Posterior vena cava (tissue), 2 donors: ENCODE measurements at places on chromosomes 12 and 14.

DNA sequence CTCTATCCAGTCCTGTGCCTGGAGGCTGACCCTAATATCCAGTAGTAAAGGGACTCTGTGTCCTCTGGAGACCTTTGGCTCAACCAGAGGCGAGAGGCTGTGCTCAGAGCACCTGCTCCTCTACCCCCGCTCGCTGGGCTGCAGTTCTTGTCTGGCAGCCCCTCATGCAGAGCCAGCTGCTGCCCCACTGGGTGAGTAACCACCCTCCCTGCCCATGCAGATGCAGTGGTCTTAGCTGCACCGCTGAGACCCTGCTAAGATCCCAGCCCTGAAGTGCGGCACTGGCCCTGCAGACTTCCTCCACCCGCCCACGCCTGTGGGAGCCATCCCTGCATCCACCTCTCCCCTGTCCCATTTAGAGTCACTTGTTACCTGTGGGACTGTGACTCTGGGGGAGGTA is 347.5 kb upstream of the SFSWAP start:
- DNase-seq, result no peak

GRCh38 chr12:123916729-123917128 is 55.9 kb downstream of the CCDC92 start:
- DNase-seq, result peak; percentile 40

GRCh38 chr12:92945659-92946220 is 16.6 kb upstream of the EEA1 start:
- DNase-seq, result no peak

DNA sequence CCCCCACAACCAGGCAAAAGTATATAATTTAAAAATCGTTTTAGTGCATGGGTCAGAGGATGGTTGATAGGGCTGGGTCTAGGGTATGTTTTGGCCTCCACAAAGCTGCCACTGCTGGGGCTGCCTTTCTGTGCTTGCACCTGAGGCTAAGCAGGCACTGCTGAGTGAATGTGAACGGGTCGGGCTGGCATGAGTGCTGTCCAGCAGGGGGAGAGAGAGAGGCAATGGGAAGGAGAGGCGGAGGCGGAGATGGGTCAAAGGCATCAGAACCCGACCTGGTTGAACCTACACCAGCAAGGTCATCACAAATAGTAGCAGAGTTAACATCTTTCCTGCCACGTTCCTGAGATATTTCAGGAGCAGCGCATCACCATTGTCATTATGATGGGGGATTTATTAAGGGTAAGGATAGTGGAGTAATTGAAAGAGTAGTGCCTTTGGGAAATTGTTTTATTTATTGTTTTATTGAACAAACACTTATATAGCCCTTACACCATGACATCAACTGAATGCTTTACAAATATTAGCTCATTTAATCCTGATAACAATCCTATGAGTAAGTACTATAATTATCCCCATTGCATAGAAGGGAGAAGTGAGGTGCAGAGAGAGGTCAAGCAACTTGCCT is 5.8 kb upstream of the NRXN3 start:
- DNase-seq, result no peak

DNA sequence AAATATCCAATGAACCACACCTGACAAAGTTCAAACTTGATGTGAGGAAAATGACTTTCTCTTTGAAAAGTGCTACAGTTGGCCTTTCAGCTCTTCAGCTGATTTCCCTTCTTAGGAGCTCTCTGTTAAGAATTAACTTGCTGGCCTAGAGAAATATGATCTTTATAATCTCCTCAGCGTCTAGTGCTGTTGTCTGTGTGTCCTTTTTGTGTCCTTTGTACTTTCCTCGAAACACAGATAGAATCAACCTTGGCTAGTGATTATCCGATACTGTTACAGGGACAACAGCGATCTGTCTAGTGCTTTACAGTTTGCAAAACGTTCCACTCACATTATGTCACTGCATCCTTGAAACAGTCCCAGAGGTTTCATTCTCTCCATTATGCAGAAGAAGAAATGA is 162.8 kb upstream of the RMST start:
- no peak for DNase-seq

DNA sequence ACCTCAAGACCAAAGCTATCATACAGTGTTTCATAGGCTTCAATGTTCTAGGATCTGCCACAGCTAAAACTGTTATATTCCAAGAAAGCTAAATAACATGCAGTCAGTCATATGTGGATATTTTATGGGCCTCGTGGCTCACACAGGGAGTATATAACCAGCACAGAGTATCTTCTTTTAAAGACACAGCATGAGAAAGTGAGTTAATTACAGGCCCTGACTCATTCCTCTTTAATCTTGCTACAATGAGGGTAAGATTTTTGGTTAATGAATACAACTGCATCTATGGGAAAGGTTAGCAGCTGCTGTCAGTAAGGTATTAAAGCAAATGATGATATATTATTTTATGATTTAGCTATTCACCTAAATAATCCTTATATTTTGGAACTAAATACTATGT is 111.0 kb downstream of the TRAFD1 start:
- no peak for DNase-seq

DNA sequence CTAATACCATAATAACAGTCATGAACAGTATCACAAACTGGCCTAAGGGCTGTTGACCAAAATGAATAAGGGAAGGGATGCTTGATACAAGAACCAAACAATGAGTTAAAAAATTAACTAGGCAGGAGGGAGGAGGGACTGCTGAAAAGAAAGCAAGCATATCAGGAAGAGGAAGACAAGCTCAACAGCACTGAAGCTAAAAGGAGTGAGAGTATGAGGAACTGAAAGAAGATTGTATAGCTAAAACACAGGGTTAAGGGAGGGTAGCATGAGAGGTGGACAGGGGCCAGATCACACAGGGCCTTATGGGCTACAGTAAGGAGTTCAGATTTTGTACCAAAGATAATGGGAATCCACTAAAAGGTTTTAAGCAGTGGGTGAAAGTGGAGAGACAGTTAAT is 34.1 kb downstream of the ITGA7 start:
- no peak for DNase-seq

DNA sequence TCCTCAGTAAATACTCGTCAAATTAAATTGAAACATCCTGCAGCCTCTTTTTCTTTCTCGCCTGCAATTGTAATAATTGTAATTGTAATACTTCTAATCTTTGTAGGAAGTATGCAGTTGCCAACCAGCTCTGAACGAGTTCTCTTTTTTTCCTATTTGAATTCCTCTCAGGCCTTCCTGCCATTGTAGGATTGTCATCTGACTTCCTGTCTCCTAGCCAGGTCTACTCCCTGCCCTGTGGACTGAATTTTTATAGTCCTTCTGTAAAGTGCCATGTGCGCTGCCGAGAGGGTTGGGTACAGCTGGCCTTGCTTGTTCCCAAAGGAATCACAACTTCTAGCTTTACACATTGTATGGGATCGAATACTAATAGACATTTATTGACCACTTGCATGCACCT is 183.3 kb downstream of the SSPN start:
- no peak for DNase-seq

DNA sequence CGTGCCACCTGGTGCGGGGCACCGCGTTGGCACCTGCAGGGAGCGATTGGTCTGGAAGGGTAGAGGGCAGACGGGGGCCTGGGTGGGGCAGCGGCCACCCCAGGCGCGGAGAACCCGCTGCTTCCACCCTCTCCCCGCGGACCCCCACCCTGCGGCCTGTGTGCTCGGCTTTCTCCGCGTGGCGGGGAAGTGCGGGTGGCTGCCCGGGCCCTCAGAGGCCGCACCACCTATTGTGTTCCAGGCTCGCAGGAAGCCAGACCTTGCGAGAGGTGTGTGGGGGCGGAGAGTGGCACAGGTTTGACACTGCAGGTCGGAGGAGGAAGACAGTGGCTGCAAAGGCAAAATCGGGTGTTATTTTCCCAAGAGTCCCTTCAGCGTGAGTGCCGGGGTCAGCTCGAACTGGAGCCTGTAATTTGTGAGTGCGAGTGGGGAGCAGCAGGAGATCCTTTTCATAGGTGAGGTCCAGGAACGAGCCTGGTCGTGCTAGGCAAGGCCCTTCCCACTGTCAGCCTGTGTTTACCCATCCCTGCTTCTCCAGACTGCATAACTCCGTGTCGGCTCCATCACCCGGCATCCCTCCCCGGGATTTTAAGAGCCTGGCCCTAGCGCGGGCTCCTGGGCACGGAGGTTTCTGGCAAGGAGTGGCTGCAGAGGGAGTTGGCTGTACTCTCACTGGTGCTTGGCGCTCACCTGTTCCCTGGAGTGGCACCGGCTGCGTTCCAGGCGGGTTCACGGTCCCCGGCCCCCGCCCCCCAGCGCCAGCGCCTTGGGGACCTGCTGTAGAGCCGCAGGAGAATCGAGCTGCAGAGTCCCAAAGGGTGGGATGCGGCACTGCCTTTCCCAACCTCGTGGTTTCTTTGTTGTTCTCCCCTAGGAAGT is 935 bp downstream of the TBC1D30 start:
- no peak for DNase-seq

DNA sequence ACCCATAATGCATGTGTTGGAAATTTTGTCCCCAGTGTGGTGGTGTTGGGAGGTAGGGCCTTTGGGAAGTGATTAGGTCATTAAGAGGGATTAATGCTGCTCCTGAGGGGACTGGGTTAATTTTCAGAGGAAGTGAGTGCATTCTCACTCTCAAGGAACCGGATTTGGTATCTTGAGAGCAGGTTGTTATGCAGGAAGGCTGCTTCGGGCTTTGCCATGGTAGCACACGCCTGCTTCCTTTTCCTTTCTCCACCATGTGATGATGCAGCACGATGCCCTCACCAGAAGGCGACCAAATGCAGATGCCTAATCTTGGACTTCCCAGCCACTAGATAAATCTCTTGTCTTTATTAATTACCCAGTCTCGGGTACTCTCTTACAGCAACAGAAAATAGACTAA is 257.1 kb downstream of the SSPN start:
- DNase-seq, result no peak

- DNase-seq, result peak; percentile 54
Measured at GRCh38 chr14:89469210-89470198, 52.5 kb upstream of the FOXN3 start.

- no peak for DNase-seq
Measured at GRCh38 chr12:98058838-98059237, 456.6 kb upstream of the TMPO start.

- DNase-seq, result no peak
Measured at GRCh38 chr12:6635856-6636531, at the start of gene LPAR5. LPAR5 (minus strand) TSS chr12:6635959; CDS start chr12:6621248, 14,711 bp downstream.

GRCh38 chr12:68267892-68268396 is 14.5 kb upstream of the IL22 start:
- DNase-seq, result no peak

GRCh38 chr14:54132496-54132895 is 175.9 kb upstream of the BMP4 start:
- no peak for DNase-seq

DNA sequence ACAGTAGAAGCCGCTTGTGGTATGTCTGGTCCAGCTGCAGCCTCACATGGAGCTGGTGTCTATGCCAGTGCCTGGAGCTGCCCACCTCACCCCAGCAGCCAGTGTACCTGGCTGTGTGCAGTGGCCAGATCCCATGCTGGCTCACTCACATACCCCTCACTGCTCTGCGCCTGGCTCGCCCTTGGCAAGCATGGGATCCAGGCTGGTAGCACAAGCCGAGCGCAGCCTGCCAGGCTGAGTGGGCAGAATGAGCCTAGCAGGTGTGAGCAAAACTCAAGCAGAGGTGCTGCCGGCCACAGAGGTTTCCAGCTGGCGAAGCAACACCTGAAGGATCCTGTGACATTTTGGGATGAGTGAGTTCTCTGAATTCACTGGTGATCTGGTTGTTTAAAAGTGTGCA is 5.0 kb upstream of the BTBD7 start:
- no peak for DNase-seq

- no peak for DNase-seq
Measured at GRCh38 chr12:114392909-114393308, 13.0 kb downstream of the TBX5 start.

DNA sequence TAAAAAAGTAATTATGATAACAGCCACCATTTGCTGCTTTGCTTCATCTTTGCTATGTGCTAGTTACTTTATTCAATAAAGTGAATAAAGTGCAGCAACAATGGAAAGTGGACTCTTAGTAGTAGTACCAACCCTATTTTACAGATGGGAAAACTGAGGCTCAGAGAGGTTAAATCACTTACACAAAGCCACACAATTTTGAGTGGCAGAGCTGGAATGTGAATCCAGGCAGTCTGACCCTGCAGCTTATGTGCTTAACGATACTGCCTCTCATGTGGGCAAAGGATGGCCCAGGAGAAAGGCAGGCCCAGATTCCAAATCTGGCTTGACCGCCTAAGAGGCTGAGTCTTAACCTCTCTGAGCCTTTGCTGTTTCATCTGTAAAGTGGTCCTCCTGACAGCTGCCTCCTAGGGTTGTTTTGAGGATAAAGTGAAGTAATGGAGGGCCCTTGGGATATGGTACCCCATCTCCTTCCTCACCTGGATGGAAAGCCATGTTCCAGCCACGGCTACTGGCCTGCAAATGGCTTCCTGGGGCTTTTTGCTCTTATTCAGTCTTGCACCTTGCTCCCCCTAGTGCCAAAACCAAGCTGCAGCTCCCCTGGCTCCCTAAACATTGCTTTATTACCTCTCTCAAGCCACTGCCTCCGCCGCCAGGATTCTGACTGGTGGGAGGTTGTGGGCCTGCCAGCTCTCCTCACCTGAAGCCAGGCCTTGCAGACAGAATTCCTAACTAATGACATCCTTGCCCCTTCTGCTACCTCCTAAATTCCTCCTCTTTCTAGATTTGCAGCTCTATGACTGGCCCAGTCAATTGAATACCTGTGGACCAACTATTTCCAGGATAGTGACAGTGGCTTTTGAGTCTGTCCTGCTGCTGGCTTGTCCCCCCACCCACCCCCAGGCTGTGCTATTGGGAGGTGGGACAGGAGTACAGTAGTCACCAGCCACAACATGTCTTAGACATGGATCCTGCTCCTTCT is 283.3 kb upstream of the PWP1 start:
- no peak for DNase-seq

DNA sequence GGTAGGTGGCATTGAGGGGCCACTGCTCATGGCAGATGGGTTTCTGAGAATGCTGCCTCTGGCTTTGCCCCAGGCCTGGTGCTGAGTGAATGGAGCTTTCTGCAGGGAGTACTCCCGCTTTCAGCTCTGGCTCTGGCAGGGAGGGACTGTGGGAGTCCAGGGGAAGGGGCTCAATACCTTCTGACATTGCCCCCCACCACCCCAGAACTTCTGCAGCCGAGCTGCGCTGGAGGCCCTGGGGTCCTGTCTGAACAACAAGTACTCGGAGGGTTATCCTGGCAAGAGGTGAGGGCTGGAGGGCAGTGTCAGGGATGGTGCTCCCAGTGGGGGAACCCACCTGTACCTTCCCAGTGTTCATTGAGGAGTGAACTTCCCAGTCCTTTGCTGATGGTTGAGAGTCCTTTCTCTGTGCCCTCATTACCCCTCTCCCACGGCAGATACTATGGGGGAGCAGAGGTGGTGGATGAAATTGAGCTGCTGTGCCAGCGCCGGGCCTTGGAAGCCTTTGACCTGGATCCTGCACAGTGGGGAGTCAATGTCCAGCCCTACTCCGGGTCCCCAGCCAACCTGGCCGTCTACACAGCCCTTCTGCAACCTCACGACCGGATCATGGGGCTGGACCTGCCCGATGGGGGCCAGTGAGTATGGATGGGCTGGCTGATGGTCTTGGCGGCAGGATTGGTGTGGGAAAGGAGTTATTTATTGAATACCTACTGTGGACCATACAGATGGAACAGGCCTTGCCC is 1.9 kb downstream of the SHMT2 start:
- DNase-seq, result no peak

GRCh38 chr14:59229653-59230406 is 41.4 kb downstream of the DAAM1 start:
- DNase-seq, result no peak

- peak; percentile 13 for DNase-seq
Measured at GRCh38 chr12:51517800-51518199, 73.2 kb upstream of the SCN8A start.

- peak; percentile 80 for DNase-seq
Measured at GRCh38 chr12:107318806-107319532, 225.6 kb upstream of the CRY1 start.

- no peak for DNase-seq
Measured at GRCh38 chr14:35553808-35554207, 19.8 kb downstream of the INSM2 start.
